ENCODE measurements at places on chromosomes 2 and 18. TPM values are rescaled to one million over a fixed set of nuclear protein-coding genes. Genes with fewer than 3 reads are reported as not detected.

DNA sequence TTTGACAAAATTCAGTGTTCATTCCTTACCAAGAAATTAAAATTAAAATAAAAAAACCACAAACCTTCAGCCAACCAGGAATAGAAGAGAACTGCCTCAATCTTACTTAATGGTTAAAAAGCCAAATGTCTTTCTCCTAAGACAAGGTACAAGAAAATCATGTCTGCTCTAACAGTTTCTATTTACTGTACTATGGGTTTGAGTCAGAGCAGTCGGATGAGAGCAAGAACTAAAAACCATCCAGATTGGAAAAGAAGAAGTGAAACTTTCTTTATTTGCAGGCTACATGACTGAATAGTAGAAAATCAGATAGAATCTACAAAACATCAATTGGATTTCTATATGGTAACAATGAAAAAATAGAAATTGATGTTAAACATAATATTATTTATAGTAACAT, 555.5 kb upstream of the TNP1 start:
- H3K4me1 ChIP-seq, result no peaks in the 10 kb centered on the region
- H3K27me3 ChIP-seq, result peaks cover 53% of the 10 kb centered on the region

- H3K36me3 ChIP-seq, result no peaks in the 10 kb centered on the region
- no peak overlapping the region for H3K27ac ChIP-seq
- no peaks in the 10 kb centered on the region for H3K4me1 ChIP-seq
- H3K4me3 ChIP-seq, result no peak overlapping the region
Observed at GRCh38 chr2:150566289-150566688, 78.8 kb upstream of the RND3 start.

GRCh38 chr18:44548291-44549221, 132.1 kb upstream of the SETBP1 start:
- no peaks in the 10 kb centered on the region for H3K36me3 ChIP-seq
- no peak overlapping the region for H3K27ac ChIP-seq
- no peaks in the 10 kb centered on the region for H3K27me3 ChIP-seq
- H3K4me1 ChIP-seq, result peaks cover 48% of the 10 kb centered on the region
- DNase-seq, result no peak

DNA sequence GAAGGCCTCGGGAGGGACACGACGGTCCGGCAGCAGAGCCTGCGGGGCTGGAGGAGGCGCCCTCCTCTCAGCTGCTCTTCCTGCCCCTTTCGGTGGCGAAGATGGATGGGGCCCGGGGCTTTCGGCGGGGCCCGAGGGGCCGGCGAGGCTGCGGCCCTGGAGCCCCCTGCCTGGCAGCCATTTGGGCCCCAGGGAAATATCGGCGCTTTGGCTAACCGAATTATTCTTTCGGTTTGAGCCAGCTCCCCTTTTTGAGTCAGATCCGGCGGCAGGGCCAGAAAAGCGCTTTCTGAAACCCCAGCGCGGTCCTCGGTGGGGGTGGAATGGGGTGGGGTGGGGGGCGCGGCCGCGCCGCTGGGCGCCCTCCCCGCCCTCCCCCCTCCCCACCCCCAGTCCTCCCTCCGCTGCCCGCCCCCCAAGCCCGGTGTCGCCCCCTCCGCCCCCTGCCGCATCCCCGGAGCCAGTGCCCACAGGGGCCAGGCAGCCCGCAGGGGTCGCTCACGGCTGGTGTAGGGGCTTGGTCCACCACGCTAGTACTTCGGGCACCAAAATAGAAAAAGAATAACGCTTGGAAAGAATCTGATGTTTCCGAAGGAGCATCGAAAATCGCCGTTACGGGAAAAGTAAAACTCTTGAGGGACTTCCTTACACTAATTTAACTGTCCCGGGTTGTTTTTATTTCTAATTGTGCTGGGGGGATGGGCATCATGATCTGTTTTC, 9.1 kb upstream of the ARID5A start:
- H3K4me3 ChIP-seq, result peak overlapping the region; percentile 69
- DNase-seq, result peak; percentile 51
- H3K36me3 ChIP-seq, result no peaks in the 10 kb centered on the region
- H3K27me3 ChIP-seq, result no peaks in the 10 kb centered on the region

DNA sequence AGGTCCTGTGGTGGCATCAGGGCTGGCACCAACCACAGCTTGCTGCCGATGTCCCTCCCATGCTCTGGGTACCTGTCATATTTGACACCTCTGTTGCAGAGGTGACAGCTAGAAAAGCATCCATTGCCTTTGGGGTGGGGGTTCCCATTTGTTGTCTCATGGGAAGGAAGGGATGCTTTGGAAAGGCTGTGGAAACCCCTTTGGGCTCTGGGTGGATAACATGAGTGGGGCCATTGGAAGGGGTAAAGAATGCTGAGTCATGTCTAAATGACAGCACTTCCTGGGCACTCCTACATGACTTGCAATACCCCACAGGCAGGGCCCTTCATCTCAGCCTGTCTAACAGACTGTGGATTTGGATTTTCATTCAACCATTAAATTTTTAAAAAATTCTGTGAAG, 27.8 kb downstream of the CTIF start:
- peaks cover 4% of the 10 kb centered on the region for H3K4me1 ChIP-seq
- no peaks in the 10 kb centered on the region for H3K27me3 ChIP-seq
- no peak overlapping the region for H3K4me3 ChIP-seq
- H3K36me3 ChIP-seq, result peaks cover 13% of the 10 kb centered on the region
- no peak overlapping the region for H3K27ac ChIP-seq

DNA sequence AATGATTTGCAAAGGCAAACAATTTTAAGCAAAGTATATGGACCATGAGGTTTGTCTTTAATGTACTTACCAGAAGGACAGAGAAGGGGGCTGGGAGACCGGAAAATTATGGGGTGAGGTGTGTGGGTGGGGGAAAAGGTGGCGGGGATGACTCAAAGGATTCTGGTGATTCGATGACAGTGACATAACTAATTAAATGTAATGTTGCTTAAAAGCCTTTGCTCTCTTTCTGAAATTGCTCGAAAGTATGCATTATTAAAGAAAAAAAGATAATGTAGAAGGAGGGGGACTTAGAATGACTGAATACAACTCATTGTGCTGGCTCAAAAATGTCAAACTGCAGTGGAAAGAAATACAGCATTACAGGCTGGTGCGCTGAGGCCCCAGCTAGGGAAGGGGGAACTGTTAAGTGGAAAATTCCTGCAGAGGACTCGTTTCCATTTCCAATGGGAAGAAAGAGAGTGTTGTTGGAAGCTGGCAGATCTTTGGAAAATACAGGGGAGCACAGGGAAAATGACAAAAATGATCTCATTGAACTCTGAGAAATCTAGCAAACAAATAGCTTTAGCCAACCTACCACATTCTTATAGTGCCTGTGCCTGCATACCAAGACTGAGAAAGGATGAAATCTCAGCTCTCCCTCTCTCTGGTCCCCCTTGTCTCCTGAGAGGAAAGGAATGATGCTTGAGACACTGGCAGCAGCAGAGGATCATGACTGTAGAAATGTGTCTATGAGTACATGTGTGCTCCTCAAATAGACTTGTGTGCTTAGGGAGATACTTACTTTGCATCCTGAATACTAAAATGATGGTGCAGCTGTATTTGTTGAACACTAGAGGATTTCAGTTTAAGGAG, 632.4 kb downstream of the NYAP2 start:
- H3K4me1 ChIP-seq, result peaks cover 18% of the 10 kb centered on the region
- H3K27me3 ChIP-seq, result peaks cover 24% of the 10 kb centered on the region
- H3K4me3 ChIP-seq, result peak overlapping the region; percentile 88
- no peak overlapping the region for H3K27ac ChIP-seq
- no peak for DNase-seq

DNA sequence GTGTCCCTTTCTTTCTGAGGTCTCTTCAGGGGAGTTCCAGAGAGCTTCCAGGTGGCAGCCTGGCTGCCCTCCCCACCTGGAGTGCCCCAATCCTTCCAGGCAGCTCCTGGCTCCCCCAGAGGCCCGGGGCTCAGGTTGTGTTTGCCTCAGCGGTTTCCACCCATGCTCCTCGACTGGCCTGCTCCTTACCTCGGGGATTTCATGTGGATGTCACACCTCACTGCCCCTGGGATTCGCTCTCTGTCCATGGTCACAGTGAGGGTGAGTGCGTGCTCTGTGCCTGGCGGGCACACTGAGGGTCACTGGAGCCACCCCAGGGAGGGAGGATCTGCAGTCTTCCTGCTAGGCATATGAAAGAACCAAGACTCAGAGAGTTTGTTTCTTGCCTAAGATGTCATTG, 2.1 kb upstream of the TOGARAM2 start:
- peaks cover 3% of the 10 kb centered on the region for H3K27me3 ChIP-seq
- no peak overlapping the region for H3K4me3 ChIP-seq

- no peaks in the 10 kb centered on the region for H3K36me3 ChIP-seq
- DNase-seq, result no peak
- H3K27me3 ChIP-seq, result peaks cover 18% of the 10 kb centered on the region
- H3K4me1 ChIP-seq, result peaks cover 5% of the 10 kb centered on the region
- H3K27ac ChIP-seq, result no peak overlapping the region
- H3K4me3 ChIP-seq, result no peak overlapping the region
Observed at GRCh38 chr2:25885933-25886332, 7.6 kb upstream of the ASXL2 start.

DNA sequence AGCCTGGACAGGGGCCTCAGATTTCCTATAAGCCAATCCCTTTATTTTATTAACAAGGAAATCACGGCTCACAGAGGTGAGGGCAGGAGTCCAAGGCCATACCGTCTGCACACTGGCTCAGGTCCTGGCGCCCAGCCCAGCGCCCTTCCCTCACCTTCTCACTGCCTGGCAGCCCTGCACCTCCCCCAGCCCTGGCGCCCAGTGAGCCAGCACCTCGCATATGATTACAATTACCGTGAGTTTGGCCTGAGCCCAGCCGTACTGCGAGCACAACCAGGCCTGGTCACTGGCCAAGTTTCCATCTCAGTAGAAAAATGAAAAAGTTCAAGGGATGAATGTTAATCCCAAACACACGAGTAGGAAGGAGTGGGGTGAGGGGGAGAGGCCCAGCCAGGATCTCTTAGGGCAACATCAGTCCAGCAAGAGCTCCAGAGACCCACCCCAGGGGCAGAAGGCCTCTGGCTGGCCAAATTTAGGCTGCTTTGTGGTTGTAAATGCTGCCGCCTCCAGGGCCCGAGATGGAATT, 68.4 kb downstream of the MCFD2 start:
- peaks cover 15% of the 10 kb centered on the region for H3K4me1 ChIP-seq
- no peak for DNase-seq
- H3K27me3 ChIP-seq, result no peaks in the 10 kb centered on the region
- H3K36me3 ChIP-seq, result no peaks in the 10 kb centered on the region
- no peak overlapping the region for H3K27ac ChIP-seq

GRCh38 chr2:66781804-66782203, 346.9 kb downstream of the MEIS1 start:
- H3K27me3 ChIP-seq, result peaks cover 5% of the 10 kb centered on the region
- no peaks in the 10 kb centered on the region for H3K36me3 ChIP-seq
- no peaks in the 10 kb centered on the region for H3K4me1 ChIP-seq
- H3K4me3 ChIP-seq, result no peak overlapping the region
- no peak overlapping the region for H3K27ac ChIP-seq
- no peak for DNase-seq

- DNase-seq, result no peak
- H3K4me1 ChIP-seq, result no peaks in the 10 kb centered on the region
- H3K27ac ChIP-seq, result no peak overlapping the region
- peaks cover 14% of the 10 kb centered on the region for H3K27me3 ChIP-seq
Observed at GRCh38 chr2:110867078-110867477, 134.7 kb downstream of the ACOXL start.

DNA sequence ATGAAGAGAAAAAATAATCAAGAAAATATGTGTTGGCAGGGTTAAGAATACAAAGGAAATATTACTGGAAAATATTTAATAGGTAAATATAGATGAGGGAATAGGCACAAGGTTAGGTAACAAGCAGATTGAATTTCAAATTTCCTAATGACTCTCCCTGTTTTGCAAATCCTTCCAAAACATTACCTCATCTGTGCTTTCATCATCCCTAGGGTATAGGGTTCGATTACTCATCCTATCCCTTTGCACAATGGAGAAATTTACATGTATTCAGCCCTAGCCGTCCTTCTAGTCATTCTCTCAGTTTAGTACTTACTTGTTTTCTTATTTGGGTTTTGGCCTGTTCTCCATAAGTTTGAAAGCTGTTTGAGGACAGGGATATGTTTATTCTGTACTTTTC, 864.6 kb upstream of the FSHR start:
- H3K27ac ChIP-seq, result no peak overlapping the region
- no peak for DNase-seq
- H3K4me3 ChIP-seq, result no peak overlapping the region
- H3K4me1 ChIP-seq, result no peaks in the 10 kb centered on the region
- no peaks in the 10 kb centered on the region for H3K36me3 ChIP-seq
- H3K27me3 ChIP-seq, result no peaks in the 10 kb centered on the region

GRCh38 chr18:76951456-76952247, 129.3 kb downstream of the ZNF236 start:
- no peaks in the 10 kb centered on the region for H3K4me1 ChIP-seq
- H3K4me3 ChIP-seq, result no peak overlapping the region
- DNase-seq, result no peak

- H3K27me3 ChIP-seq, result peaks cover 20% of the 10 kb centered on the region
- no peaks in the 10 kb centered on the region for H3K4me1 ChIP-seq
- no peak overlapping the region for H3K27ac ChIP-seq
- no peaks in the 10 kb centered on the region for H3K36me3 ChIP-seq
- DNase-seq, result no peak
Observed at GRCh38 chr2:7264791-7265190, 347.6 kb downstream of the RNF144A start.

GRCh38 chr2:106685180-106685897, 198.2 kb downstream of the CD8B2 start:
- no peak overlapping the region for H3K27ac ChIP-seq
- peaks cover 13% of the 10 kb centered on the region for H3K36me3 ChIP-seq
- peaks cover 18% of the 10 kb centered on the region for H3K27me3 ChIP-seq
- no peak for DNase-seq
- no peak overlapping the region for H3K4me3 ChIP-seq

GRCh38 chr18:68840554-68841263, 42.8 kb downstream of the CCDC102B start:
- H3K4me1 ChIP-seq, result no peaks in the 10 kb centered on the region
- H3K36me3 ChIP-seq, result no peaks in the 10 kb centered on the region
- DNase-seq, result no peak

DNA sequence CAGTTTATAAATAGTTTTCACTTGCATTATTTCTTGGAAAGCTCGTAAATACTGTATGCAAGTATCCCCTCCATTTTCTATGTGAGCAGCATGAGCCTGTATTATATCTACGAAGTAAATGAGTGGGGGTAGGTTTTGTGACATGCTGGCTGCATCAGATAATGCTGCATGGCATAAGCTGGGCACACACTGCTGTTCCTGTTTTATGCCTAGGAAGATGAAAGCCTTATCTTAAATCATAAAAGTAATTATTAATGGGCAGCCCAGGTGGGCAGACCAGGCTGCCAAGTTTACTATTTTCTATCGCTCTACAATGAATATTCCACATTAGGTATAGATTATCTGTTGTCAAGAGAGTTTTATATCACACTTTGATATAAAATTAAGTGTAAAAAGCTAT, 854.6 kb downstream of the DPP10 start:
- no peak overlapping the region for H3K4me3 ChIP-seq
- H3K36me3 ChIP-seq, result no peaks in the 10 kb centered on the region
- H3K4me1 ChIP-seq, result no peaks in the 10 kb centered on the region
- no peak overlapping the region for H3K27ac ChIP-seq
- H3K27me3 ChIP-seq, result no peaks in the 10 kb centered on the region

The SLC4A3 gene
- polyA plus RNA-seq, result not detected

The UGT1A3 gene
- polyA plus RNA-seq, result not detected

The SP140 gene
- 65.4 TPM for polyA plus RNA-seq

The RTP5 gene
- not detected for polyA plus RNA-seq

The ATL2 gene
- 20.4 TPM for polyA plus RNA-seq

All from naive B cell (primary cell).